Keratinocyte (primary cell): ENCODE measurements at places on chromosomes 2 and 18. TPM values are rescaled to one million over a fixed set of nuclear protein-coding genes. Genes with fewer than 3 reads are reported as not detected.

OTOS gene
- polyA plus RNA-seq, result not detected in 3 replicates

DNAJC5G gene
- not detected in 3 replicates for polyA plus RNA-seq

BABAM2 gene
- polyA plus RNA-seq, result 24.3 to 30.3 TPM (median 29.8 TPM) in 3 replicates

- H3K27me3 ChIP-seq, result no peaks in the 10 kb centered on the region
- no peak overlapping the region for H3K4me3 ChIP-seq
- peaks cover 3% of the 10 kb centered on the region for H3K4me1 ChIP-seq
- no peaks in the 10 kb centered on the region for H3K36me3 ChIP-seq
Measured at GRCh38 chr2:31318361-31319336, 84.7 kb downstream of the EHD3 start.

DNA sequence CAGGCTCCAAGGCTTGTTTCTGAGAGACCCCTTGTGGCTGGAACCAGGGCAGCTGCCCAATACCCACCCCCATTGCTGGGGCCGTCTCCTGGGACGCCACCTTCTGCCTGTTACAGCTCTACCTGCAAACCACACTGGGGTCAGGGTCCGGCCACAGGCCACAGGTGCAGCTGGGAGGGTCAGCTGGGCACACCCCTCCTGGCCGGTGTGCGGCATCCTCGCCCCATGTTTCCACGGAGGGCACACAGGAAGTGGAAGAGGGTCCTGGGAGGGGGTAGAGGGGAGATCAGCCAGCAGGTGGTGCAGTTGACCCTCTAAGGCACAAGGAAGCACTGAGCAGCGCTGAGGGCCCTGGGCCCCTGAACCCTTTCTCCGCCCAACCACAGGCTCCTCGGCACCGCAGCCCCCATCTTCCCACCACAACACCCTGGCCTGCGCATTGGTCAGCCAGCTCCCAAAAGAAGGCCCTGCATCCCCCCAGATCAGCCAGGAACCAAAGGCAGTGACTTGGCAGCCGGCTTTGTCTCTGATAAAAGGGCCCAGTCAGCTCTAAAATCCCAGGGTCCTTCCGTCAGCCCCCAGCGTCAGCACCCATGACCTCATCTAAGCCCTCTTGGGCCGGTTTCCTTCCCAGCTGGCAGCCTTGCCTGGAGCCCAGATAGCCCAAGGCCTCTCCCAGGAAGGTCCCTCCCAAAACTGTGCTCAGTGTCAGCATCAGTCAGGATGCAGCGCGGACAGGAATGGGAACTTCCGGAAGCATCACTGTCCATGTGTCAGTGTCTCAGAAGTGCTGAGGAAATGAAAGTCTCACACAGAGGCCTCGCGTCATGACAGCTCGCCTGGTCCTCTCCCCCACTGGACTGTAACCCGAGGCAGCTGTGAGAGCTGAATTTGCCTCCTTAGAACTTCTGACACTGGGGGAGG is 1.7 kb downstream of the ERFE start:
- H3K36me3 ChIP-seq, result no peaks in the 10 kb centered on the region
- no peak overlapping the region for H3K4me3 ChIP-seq
- DNase-seq, result no peak
- H3K27me3 ChIP-seq, result peaks cover 19% of the 10 kb centered on the region
- no peak overlapping the region for H3K27ac ChIP-seq
